ENCODE measurements at places on chromosomes 1 and 21. TPM values are rescaled to one million over a fixed set of nuclear protein-coding genes. Genes with fewer than 3 reads are reported as not detected.

GRCh38 chr1:26986658-26987057 is 6.8 kb upstream of the TRNP1 start:
- no peak overlapping the region for H3K4me3 ChIP-seq
- H3K36me3 ChIP-seq, result no peaks in the 10 kb centered on the region
- H3K27me3 ChIP-seq, result peaks cover 15% of the 10 kb centered on the region
- no peak overlapping the region for H3K27ac ChIP-seq
- H3K4me1 ChIP-seq, result peaks cover 1% of the 10 kb centered on the region

DNA sequence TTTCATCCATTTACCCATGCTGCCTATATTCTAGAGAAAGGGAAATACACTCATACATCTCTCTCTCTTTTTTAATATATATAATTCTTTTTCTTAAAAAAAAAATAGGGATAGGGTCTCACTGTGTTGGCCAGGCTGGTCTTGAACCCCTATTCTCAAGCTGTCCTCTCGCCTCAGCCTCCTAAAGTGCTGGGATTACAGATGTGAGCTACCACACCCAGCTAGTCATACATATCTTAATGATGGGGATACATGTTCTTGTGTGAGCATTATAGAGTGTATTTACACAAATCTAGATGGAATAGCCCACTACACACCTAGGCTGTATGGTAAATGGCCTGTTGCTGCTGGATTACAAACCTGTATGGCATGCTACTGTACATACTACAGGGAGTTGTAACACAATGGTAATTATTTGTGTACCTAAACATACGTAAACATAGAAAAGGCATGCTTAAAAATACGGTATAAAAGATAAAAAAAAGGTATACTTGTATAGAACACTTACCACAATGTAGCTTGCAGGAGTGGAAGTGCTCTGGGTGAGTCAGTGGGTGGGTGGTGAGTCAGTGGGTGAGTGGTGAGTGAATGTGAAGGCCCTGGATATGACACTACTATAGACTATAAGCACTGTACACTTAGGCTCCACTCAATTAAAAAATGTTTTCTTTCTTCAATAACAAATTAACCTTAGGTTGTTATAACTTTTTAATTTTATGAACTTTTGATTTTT is 72.9 kb downstream of the IVNS1ABP start:
- no peak for DNase-seq
- no peaks in the 10 kb centered on the region for H3K36me3 ChIP-seq
- H3K27me3 ChIP-seq, result no peaks in the 10 kb centered on the region

- no peaks in the 10 kb centered on the region for H3K27me3 ChIP-seq
- DNase-seq, result no peak
- no peaks in the 10 kb centered on the region for H3K4me1 ChIP-seq
- H3K27ac ChIP-seq, result no peak overlapping the region
- no peaks in the 10 kb centered on the region for H3K36me3 ChIP-seq
- no peak overlapping the region for H3K4me3 ChIP-seq
These were observed 398.2 kb upstream of the RGS18 start for GRCh38 chr1:191760016-191760415.

DNA sequence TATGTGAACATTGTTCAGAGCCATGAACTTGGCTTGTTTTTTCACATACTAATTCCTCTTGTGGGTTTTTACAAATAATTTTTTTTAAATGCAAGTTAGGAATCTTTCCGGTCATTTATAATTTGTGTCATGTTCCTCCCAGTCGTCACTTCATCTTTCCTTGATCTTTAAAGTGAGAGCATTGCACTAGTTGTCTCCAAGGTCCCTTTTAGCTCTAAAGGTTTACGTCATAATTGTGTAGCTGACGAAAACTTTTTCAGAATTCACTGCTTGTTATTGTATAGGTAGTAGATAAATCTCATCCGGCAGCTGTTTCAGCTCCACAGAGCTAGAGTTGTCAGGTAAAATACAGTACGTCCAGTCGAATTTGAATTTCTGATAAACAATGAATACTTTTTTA is 33.6 kb downstream of the SOAT1 start:
- peaks cover 2% of the 10 kb centered on the region for H3K27me3 ChIP-seq
- peaks cover 39% of the 10 kb centered on the region for H3K36me3 ChIP-seq
- no peak overlapping the region for H3K4me3 ChIP-seq
- DNase-seq, result no peak
- H3K4me1 ChIP-seq, result peaks cover 16% of the 10 kb centered on the region
- H3K27ac ChIP-seq, result no peak overlapping the region

Gene ARID4B
- polyA plus RNA-seq, result 28.3 TPM

Gene SUSD4
- polyA plus RNA-seq, result not detected

DNA sequence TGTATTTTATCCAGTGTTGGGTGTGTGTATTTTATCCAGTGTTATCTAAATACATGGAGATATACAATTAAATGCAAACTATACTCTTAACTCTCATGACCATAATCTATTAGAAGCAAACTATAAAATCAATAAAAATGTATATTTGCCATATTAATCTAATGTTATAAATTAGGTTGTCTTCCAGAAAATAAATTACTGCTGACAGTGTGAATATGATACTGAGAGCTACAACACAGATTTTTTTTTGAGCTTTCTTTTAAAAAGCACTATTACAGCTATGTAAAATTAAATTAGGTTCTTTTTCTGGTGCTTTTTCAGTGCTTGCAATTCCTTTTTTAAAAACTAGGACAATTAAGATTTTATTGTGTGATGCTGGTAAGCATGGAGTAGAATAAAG is 19.0 kb upstream of the GPR52 start:
- no peak overlapping the region for H3K27ac ChIP-seq
- peaks cover 11% of the 10 kb centered on the region for H3K4me1 ChIP-seq
- no peak overlapping the region for H3K4me3 ChIP-seq
- no peak for DNase-seq
- H3K27me3 ChIP-seq, result no peaks in the 10 kb centered on the region

GRCh38 chr1:3031401-3032221 is 10.3 kb downstream of the ACTRT2 start:
- DNase-seq, result no peak
- H3K27me3 ChIP-seq, result no peaks in the 10 kb centered on the region
- no peaks in the 10 kb centered on the region for H3K4me1 ChIP-seq
- no peak overlapping the region for H3K27ac ChIP-seq
- H3K4me3 ChIP-seq, result no peak overlapping the region
- H3K36me3 ChIP-seq, result no peaks in the 10 kb centered on the region

Gene KIF26B
- 0.07 TPM for polyA plus RNA-seq

DNA sequence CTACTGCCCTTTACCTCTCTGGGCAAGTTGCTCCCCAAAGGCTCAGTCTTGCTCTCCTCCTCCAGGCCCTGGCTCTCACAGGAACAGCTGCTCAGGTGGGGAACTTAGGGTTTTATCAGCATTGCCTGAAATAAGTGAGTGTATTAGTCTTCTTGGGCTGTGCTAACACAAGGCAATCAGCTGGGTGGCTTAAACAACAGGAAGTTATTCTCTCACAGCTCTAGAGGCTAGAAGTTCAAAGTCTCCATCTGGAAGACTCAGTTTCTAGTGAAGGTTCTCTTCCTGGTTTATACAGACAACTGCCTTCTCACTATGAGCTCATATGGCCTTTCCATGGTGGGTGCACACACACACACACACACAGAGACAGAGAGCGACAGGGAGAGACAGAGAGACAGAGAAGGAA is 2.8 kb upstream of the CD1C start:
- H3K4me1 ChIP-seq, result peaks cover 12% of the 10 kb centered on the region
- H3K4me3 ChIP-seq, result no peak overlapping the region
- H3K36me3 ChIP-seq, result no peaks in the 10 kb centered on the region
- H3K27ac ChIP-seq, result no peak overlapping the region
- H3K27me3 ChIP-seq, result no peaks in the 10 kb centered on the region
- no peak for DNase-seq

DNA sequence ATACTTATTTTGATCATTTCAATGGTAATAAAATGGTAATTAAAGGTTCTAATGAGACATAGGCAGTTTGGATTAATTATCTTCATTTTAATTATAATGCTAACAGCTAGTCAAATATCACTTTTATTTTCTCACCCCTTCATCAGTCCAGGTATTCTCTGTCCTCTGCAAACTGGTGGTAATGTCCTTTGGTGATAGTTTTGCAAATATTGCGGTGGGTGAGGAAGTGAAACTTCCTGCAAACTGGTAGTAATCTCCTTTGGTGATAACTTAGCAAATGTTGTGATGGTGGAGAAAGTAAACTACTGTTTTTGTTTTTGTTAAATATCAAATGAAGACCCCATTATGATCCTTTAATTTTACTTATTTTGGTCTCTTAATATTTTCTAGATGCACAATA is 209.0 kb downstream of the AMY1C start:
- DNase-seq, result no peak
- no peaks in the 10 kb centered on the region for H3K4me1 ChIP-seq
- H3K27ac ChIP-seq, result no peak overlapping the region
- no peaks in the 10 kb centered on the region for H3K27me3 ChIP-seq
- no peak overlapping the region for H3K4me3 ChIP-seq
- no peaks in the 10 kb centered on the region for H3K36me3 ChIP-seq

Gene EPHA8
- not detected for polyA plus RNA-seq

Gene SERPINC1
- polyA plus RNA-seq, result not detected

GRCh38 chr1:234958706-234959657 is 169.7 kb downstream of the TOMM20 start:
- H3K27me3 ChIP-seq, result peaks cover 4% of the 10 kb centered on the region
- H3K36me3 ChIP-seq, result no peaks in the 10 kb centered on the region
- DNase-seq, result no peak
- peaks cover 75% of the 10 kb centered on the region for H3K4me1 ChIP-seq
- H3K27ac ChIP-seq, result no peak overlapping the region

- H3K27me3 ChIP-seq, result peaks cover 7% of the 10 kb centered on the region
- peaks cover 22% of the 10 kb centered on the region for H3K4me1 ChIP-seq
- peak overlapping the region; percentile 84 for H3K27ac ChIP-seq
- DNase-seq, result peak; percentile 80
- no peaks in the 10 kb centered on the region for H3K36me3 ChIP-seq
- peak overlapping the region; percentile 77 for H3K4me3 ChIP-seq
These were observed 473 bp upstream of the BRDT start for GRCh38 chr1:91948501-91949355.

GRCh38 chr1:151934048-151934493 is 24.8 kb upstream of the THEM4 start:
- no peak overlapping the region for H3K4me3 ChIP-seq
- H3K27me3 ChIP-seq, result no peaks in the 10 kb centered on the region
- H3K36me3 ChIP-seq, result no peaks in the 10 kb centered on the region
- H3K27ac ChIP-seq, result peak overlapping the region; percentile 50

Gene HOOK1
- 1.1 TPM for polyA plus RNA-seq

Gene NR1I3
- polyA plus RNA-seq, result not detected

DNA sequence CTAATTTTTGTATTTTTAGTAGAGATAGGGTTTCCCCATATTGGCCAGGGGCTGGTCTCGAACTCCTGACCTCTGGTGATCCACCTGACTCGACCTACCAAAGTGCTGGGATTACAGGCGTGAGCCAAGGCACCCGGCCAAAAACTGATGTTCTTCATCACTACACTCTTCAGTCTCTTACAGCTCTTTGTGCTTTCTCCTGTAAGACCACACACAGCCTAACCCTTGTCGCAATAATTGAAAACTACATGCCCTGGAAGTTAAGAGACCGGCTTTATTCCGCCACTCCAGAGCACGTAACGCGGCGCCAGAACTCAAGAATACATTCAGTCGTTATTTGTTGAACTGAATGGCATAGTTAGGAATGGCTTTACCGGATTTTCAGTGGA is 552 bp downstream of the GPATCH4 start:
- H3K36me3 ChIP-seq, result no peaks in the 10 kb centered on the region
- H3K4me3 ChIP-seq, result peak overlapping the region; percentile 99
- H3K27ac ChIP-seq, result peak overlapping the region; percentile 89
- peaks cover 25% of the 10 kb centered on the region for H3K4me1 ChIP-seq

- peaks cover 7% of the 10 kb centered on the region for H3K36me3 ChIP-seq
- no peak for DNase-seq
- H3K27me3 ChIP-seq, result peaks cover 23% of the 10 kb centered on the region
- H3K27ac ChIP-seq, result peak overlapping the region; percentile 62
- H3K4me1 ChIP-seq, result peaks cover 72% of the 10 kb centered on the region
- peak overlapping the region; percentile 95 for H3K4me3 ChIP-seq
These were observed 164.0 kb downstream of the RUNX1 start for GRCh38 chr21:34885125-34885524.

DNA sequence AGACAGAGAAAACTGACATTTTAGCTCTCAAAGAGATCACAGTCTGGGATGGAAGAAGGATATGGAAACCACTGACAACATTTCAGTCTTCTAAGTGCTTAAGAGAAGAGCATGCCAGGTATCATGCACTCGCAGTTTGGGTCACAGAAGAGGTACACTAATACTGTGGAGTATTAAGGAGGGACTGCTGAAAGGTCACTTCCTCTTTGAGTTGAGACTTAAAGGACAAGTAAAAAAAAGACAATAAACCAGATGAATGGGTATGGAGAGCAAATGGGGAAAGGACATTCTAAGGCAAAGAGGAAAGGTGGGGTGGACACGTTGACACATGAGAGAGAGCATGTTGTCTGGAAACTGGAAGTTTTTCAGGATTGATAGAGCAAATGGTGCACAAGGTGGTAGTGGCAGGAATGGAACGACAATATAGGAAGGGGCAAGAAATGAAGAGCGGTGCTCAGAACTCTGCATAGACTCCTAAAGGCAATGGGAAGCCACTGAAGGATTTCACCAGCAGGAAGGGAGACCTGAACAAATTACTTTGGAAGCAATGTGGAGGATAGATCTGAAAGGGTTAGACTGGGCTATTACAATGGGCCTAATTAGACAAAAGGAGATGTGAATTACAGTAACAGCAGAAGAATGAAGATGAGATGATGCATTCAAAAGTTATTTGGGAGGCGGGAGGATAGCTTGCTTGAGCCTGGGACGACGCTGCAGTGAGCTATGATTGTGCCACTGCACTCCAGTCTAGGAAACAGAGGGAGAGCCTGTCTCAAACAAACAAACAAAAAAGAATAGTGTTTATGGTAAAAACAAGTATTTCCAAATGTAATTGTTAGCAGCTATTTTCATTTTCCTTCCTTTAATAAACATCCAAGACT is 11.1 kb downstream of the DIPK1A start:
- no peaks in the 10 kb centered on the region for H3K36me3 ChIP-seq
- no peak overlapping the region for H3K4me3 ChIP-seq
- H3K27me3 ChIP-seq, result no peaks in the 10 kb centered on the region
- DNase-seq, result no peak

DNA sequence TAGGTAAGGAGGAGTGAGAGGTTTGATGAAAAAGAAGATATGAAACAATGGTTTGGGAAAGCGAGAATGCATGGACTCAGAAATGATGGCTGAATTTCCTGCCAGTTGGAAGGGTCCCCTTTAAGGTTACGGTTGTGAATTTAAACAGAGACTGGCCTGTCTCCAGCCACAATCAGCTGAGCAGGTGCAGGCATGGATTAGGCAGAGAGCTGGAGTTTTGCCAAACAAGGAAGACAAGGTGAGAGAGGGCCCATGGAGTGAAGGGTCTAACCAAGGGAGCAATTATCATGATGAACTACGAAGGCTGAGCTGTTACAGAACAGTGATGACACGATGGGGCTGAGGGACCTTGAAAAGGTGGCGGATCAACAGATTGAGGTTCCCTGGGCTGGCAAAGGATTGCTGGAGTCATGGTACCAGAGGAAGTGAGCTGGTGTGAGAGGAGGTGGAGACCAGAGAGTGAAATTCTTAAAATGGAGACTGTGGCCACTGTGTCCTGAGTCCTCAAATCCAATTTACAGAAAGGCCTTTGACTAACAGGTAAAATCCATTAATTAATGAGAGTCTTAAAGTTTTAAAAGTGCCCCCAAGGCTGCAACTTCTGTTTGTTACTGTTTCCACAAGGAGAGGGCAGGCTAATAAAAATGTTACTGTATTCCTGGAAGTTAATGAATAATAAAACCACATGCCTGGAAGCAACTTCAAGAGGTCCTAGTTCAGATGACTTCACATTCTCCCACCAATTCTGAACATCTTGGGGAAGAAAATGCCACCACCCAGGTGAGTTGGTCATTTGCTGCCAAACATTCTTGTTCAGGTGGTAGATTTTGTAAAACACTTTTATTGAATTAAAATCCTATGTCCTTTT is 41.5 kb downstream of the LHX9 start:
- H3K27ac ChIP-seq, result no peak overlapping the region
- no peak overlapping the region for H3K4me3 ChIP-seq

Measured in immature natural killer cell (primary cell).